ENCODE measurements at places on chromosomes 5 and 9.

- DNase-seq, result no peak
Measured at GRCh38 chr9:83323148-83323547, 215.1 kb downstream of the FRMD3 start.

- DNase-seq, result no peak
Measured at GRCh38 chr5:38648703-38649291, 92.4 kb upstream of the LIFR start.

DNA sequence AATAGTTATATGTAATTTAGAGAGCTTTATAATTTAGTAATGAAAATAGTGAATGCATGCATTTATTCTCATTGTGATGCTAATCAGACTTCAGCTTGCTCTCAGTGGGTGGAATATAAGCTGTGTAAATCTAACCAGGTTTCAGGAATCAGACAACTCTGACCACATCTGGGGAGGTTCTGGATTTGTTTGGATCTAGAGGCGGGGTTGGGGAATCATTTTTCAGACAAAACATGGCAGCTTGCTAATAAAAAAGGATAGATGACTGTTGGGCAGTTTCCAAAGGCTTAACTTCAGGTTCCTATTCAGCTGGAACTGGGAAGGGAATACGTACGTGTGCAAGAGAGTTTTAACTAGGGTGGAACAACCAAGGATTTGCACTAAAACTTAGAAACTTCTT, 43.2 kb upstream of the MAMDC2 start:
- DNase-seq, result no peak

- DNase-seq, result no peak
Measured at GRCh38 chr5:2284678-2285077, 402.0 kb upstream of the IRX4 start.

- no peak for DNase-seq
Measured at GRCh38 chr9:86181379-86182315, 77.8 kb downstream of the C9orf153 start.
